ENCODE measurements at places on chromosomes 5 and 9.

DNA sequence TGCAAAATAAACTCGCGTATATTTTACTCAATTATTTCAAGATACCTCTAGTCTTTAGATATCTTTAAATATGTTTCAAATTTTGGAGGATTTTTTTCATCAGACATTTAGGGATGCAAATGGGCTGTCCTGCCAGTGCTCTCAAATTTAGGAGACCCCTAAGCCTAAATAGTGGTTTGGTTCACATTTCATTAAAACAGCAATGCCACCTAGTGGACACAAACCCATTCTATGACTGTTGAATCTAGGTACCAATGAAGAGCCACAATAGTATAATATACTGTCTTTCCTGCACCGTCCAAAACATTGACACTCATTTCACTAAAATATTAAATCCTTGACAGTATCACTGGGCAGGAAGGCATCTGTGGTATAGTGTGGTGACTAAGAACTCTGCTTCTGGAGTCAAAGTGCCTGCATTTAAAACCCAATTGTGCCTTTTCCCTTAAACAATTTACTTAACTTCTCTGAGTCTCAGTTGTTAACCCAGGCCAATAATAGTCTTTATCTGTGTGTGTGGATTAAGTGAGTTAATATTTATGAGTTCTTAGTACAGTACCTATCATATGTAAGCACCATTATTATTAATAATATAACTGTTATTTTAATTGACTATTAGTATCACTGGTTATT lies 148.0 kb downstream of the RORB start:
- DNase-seq, result no peak

DNA sequence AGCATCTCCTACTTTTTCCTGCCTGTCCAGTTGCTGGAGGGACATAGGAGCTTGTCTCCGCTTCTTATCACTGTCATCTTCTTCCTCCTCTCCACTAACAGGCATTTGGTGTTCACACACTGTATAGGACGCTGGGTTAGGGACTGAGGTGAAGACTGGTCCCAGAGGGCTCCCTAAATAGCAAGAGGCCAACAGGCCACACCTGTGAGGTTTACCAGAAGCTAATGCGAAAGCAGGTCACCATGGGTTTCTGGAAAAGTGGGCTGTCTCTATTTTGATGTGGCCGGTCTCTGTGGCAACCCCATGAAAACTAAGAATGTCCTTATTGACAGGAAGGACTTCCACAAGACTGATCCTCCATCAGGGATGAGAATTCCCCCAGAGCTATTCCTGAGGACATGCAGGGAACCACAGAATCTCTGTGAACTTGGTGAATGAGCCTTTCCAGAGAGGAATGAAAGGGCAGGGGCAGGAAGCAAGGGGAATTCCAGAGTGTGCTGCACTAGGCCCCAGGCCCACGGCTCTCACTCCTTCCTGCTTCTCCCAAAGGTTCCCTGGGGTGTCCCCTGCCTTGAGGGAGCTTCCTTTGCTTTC lies 61.7 kb downstream of the DAP start:
- DNase-seq, result no peak

GRCh38 chr5:134552301-134552700 lies 26.8 kb downstream of the JADE2 start:
- no peak for DNase-seq

GRCh38 chr9:14155237-14155636 lies 158.7 kb downstream of the NFIB start:
- DNase-seq, result no peak

DNA sequence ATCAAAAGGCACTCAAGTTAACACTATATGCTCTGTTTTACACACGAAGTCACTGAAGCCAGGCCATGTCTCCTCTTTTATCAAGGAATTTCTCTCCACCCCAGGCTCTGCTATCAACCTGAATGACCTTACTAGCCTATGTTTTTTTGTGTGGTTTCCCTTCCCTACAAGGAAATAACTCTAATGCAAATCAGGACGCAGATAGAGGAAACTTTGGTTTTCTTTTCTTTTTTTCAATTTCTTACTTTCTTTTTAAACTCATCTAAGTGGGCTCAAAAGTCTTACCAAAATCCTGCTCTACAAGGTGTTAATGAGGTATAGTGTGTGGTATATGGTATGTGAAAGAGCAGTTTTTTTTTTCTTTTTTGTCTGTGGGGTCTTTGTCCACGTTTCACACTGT lies 5.5 kb upstream of the SLC46A2 start:
- no peak for DNase-seq

GRCh38 chr5:133391354-133392136 lies 220.8 kb downstream of the FSTL4 start:
- DNase-seq, result no peak

DNA sequence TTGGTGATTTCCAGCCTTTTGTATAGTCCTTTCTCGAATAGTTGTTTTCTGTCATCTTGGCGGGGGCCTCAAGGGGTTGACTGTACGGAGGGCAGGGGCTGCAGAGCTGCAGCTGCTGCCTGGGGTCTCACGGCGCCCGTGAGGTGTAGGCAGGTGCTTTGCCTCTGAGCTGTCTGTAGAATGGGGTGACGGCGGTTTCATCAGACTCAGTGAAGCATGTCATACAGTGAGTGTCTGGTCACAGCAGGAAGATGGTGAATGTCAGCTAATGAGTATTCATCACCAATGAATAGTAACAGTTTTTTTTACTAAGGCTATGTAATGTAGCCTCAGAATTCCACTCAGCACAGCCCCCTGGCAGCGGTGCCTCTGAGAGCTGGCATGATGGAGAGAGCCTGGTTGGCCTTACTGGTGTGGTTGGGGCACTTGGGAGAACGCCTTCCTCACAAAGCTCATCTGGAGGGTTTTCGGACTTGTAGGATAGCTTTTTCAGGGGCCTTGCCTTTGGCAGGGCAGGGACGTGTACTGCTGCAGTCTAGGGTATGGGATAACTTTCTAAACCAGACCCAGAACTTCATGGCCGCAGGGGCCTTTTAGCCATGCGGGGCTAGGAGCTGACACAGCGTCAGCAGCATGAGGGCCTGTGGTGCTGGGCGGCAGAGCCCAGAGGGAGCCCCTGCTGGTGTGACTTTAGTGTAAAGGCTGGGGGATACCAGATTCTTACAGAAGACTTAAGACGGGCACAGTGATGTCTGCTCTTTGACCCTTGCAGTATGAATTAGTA lies 15.0 kb downstream of the TENT4A start:
- DNase-seq, result no peak

- no peak for DNase-seq
These were observed 215.6 kb upstream of the CLINT1 start for GRCh38 chr5:158074597-158074991.

DNA sequence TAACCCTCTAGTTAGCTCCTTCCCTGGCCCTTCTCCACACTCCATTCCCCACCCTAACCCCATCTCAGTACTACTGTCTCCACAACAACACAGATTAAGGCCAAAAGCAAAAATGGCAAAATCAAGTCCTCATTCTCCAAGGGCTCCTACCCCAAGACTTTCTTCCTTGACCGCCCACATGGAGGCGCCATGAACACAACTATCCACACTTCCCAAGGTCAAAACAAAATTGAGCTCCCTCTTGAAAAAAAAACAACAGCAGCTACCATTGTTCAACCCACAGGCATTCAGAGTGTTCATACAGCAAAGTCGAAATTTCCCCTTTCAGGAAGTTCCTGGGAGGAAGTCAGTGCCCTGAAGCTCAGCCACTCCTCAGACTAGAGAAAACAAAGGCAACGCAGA lies 54.4 kb downstream of the GNAQ start:
- DNase-seq, result no peak

GRCh38 chr5:95647886-95648860 lies 1.6 kb downstream of the RFESD start:
- no peak for DNase-seq

GRCh38 chr9:100575765-100576386 lies 2.0 kb upstream of the CAVIN4 start:
- no peak for DNase-seq

DNA sequence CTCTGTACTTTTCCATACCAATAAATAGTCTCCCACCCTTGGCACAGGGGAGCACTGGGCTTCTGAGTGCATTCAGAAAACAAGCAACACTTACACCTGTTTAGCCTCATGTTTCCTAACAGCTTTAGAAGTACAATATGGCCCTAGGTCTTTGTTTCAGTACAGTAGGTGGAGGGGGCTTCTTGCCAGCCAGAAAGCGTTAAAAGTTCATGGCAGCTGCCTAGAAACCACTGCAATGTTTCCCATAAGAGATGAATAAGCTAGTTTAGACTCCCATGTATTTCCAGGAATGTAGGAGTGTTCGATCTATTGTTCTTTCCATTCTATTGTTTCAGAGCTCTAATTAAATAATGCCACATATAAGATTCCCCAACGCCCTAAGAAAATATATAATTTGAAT lies 444.8 kb downstream of the ARHGEF28 start:
- DNase-seq, result no peak

All from right hindlimb (tissue), 1 donor.